GM23248 (cell line): ENCODE measurements at places on chromosomes 1 and 21. TPM values are rescaled to one million over a fixed set of nuclear protein-coding genes. Genes with fewer than 3 reads are reported as not detected.

The SLC30A2 gene
- not detected in 2 replicates for total RNA-seq

The TMPRSS15 gene
- total RNA-seq = not detected in 2 replicates

DNA sequence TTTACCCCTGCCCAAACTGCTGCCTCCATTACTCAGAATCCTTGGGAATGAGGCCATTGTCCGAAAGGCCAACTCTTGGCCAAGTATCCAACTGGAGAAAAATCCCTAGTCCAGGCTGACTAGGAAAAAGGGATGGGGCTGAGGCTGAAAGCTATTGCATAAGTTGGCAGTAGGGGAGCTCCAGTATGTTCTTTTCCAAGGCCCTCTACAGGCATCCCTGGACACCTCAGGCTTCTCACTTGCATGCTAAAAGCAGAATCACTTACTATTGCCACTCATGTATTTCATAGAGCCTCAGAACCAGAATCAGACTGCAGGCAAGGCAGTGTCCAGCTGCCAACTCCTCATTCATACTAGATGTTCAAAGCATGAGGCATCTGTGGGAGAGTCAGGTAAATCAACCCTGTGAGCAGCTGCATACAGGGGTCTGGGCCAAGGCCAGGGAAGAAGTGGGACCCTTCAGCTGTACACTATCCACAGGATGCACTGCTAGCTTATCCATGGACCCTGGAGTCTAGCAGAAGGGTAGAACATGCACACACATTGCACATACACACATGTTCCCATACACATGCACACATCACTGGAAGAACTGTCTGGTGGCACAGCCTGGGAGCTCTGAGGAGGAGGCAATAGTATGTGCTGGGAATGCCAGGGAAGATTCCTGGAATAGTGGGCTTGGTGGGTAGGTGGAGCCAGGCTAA lies 195.3 kb downstream of the C1orf94 start:
- no peak overlapping the region for H3K4me3 ChIP-seq
- no peaks in the 10 kb centered on the region for H3K36me3 ChIP-seq
- no peak overlapping the region for H3K27ac ChIP-seq
- H3K4me1 ChIP-seq = no peaks in the 10 kb centered on the region
- H3K27me3 ChIP-seq = peaks cover 43% of the 10 kb centered on the region

The CYP2J2 gene
- total RNA-seq = not detected in 2 replicates

DNA sequence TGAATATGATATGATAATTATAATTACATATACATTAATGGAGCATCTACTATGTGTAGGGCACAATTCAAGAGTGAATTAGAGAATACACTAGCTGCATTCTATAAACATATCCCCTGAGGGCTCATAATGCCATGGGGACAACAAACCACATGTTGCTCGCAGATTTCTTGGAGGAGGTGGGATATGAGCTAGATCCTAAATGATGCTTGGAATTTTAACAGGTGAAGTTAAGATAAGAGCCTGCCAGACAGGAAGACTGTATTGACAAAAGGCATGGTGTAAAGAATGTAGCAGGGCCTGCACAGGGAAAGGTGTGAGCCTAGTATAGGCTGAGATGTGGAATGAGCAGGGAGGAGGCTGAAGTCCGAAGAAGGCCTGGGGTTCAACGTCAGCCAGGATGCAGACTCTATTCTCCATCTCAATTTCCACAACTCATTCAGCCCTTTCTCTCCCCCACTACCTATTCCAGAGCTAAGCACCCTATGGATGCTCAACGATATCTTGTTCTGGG lies 120.2 kb downstream of the ELAVL4 start:
- no peak overlapping the region for H3K4me3 ChIP-seq
- H3K36me3 ChIP-seq = no peaks in the 10 kb centered on the region
- no peak overlapping the region for H3K27ac ChIP-seq
- no peaks in the 10 kb centered on the region for H3K27me3 ChIP-seq

DNA sequence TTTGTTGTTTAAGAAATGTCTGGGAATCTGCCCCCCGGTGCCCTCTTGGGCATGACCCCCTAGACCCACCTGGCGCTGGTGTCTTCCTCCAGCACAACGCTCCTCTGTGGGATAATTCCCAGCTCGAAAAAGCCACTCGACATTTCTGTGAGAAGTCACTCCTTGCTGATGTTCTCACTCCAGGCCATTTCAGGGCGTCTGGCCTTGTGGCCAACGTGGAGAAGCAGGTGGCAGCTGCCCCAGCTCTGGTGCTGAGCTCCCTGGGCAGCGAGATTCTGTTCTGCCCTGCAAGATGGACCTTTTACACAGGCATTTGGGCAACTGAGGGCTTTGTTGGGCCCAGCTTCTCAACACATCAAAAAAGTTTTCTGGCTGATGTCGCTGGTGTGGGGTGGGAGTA lies 147.7 kb upstream of the WNT4 start:
- H3K27ac ChIP-seq = no peak overlapping the region
- H3K27me3 ChIP-seq = peaks cover 14% of the 10 kb centered on the region; the same call in 1 of the 2 replicates
- H3K4me3 ChIP-seq = no peak overlapping the region

DNA sequence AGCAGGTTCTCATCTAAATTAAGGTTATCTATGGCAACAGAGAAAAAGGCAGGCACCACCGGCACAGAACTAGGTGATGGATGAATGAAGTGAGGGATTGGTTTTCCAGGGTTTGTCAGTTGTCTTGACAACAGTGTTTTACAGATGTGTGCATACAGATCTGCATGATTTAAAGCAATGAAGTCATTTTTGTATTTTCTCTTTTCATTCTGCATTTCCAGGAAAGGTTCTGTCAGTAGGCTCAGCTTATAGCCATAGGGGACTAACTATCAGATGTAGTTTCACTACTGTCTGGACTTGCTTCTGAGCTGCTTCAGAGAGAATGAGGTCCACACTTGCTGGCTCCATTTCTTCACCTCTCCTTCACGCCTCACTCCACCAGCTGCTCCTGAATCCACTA lies 98.2 kb upstream of the LMO4 start:
- H3K4me3 ChIP-seq = no peak overlapping the region
- no peak for DNase-seq
- H3K27me3 ChIP-seq = no peaks in the 10 kb centered on the region
- peaks cover 15% of the 10 kb centered on the region for H3K4me1 ChIP-seq
- H3K36me3 ChIP-seq = no peaks in the 10 kb centered on the region

DNA sequence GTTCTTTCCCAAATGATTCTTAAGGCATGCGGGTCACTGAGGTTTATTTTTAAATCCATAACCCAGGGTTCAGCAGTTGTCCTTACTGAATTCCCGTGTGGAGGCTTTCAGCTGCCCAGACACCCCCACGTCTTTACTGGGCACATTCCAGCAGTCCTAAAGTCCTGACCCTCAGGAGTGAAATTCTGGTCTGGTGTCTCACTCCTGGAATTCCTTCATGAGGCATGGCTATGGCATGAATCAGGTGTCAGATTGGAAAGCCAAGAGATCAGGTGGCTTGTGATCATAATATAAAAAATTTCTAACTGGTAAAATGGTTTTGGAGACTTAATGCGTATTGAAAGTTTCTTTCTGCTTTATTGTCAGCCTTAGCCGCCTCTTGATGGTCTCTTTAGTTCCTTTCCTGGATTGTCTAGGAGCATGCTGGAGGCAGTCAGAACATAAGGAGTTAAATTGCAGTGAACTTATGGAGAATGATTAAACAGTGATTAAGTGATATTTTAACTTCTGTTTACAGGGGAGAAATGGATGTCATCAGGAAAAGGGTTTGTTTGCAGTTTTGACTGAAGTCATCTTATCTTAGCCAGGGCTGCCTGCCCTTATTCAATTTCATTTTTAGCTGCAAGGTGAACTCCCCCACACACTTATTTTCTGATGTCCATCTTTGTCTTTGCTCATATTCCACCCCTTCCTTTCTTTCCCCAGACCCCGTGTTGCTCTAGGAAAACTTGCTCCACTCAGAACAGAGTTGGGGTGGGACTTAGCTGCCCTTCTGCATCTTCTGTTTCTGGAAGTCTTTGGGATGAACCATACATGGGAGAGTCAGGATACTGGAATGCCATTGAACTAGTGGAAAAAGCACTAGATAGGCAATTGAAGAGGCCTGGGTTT lies 25.7 kb upstream of the MACF1 start:
- H3K27me3 ChIP-seq = no peaks in the 10 kb centered on the region
- DNase-seq = peak; percentile 66
- H3K4me3 ChIP-seq = peak overlapping the region; percentile 21
- H3K4me1 ChIP-seq = peaks cover 37% of the 10 kb centered on the region
- H3K36me3 ChIP-seq = no peaks in the 10 kb centered on the region

The LRRC71 gene
- total RNA-seq = 0.32 TPM in 1 of 2 replicates, not detected in the other

GRCh38 chr1:31723828-31724359 lies 20.1 kb upstream of the COL16A1 start:
- H3K27ac ChIP-seq = no peak overlapping the region
- DNase-seq = peak; percentile 88
- H3K4me1 ChIP-seq = peaks cover 7% of the 10 kb centered on the region
- no peak overlapping the region for H3K4me3 ChIP-seq
- H3K36me3 ChIP-seq = no peaks in the 10 kb centered on the region
- no peaks in the 10 kb centered on the region for H3K27me3 ChIP-seq

The HAO2 gene
- not detected in 2 replicates for total RNA-seq

The MYBPH gene
- total RNA-seq = 0.11 and 1.4 TPM in 2 replicates

GRCh38 chr1:37730376-37730775 lies 34.5 kb downstream of the EPHA10 start:
- no peaks in the 10 kb centered on the region for H3K36me3 ChIP-seq
- no peaks in the 10 kb centered on the region for H3K4me1 ChIP-seq
- H3K27me3 ChIP-seq = peaks cover 51% of the 10 kb centered on the region
- no peak for DNase-seq
- H3K4me3 ChIP-seq = no peak overlapping the region

DNA sequence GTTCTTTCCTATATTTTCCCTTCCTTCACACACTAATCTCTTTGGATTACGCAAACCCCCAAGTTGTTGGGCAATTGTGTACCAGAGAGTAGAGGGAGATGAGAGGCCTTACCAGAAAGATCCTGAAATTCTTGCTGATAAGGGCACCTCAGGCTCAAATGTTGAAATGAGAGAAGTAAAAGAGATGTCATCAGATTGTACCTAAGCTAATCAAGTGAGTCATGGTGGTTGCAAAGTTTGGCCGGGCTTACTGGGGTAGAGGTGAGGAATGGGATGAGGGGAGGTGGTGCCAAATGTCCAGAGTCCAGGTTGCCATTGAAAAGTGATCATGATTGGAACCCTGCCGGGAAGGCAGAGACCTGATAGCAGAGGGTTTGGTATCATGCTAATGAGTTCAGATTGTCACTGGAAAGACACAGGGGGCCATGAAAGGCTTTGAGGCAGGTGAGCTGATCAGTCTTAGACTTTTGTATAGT lies 43.1 kb downstream of the OPTC start:
- DNase-seq = peak; percentile 64
- no peak overlapping the region for H3K4me3 ChIP-seq
- no peaks in the 10 kb centered on the region for H3K36me3 ChIP-seq
- no peaks in the 10 kb centered on the region for H3K27me3 ChIP-seq

The TMOD4 gene
- not detected in 2 replicates for total RNA-seq

- H3K4me1 ChIP-seq = peaks cover 46% of the 10 kb centered on the region
- H3K27me3 ChIP-seq = no peaks in the 10 kb centered on the region
- H3K27ac ChIP-seq = no peak overlapping the region
- no peak for DNase-seq
- no peaks in the 10 kb centered on the region for H3K36me3 ChIP-seq
- no peak overlapping the region for H3K4me3 ChIP-seq
These were observed 9.5 kb upstream of the BCAR3 start for GRCh38 chr1:93690921-93691789.

The FGR gene
- total RNA-seq = not detected in 2 replicates

The HES3 gene
- total RNA-seq = not detected in 2 replicates

- H3K36me3 ChIP-seq = no peaks in the 10 kb centered on the region
- H3K27me3 ChIP-seq = no peaks in the 10 kb centered on the region
- H3K4me1 ChIP-seq = peaks cover 3% of the 10 kb centered on the region; the same call in 1 of the 2 replicates
- H3K27ac ChIP-seq = no peak overlapping the region
These were observed 120.2 kb downstream of the TLR5 start for GRCh38 chr1:223022641-223023473.

DNA sequence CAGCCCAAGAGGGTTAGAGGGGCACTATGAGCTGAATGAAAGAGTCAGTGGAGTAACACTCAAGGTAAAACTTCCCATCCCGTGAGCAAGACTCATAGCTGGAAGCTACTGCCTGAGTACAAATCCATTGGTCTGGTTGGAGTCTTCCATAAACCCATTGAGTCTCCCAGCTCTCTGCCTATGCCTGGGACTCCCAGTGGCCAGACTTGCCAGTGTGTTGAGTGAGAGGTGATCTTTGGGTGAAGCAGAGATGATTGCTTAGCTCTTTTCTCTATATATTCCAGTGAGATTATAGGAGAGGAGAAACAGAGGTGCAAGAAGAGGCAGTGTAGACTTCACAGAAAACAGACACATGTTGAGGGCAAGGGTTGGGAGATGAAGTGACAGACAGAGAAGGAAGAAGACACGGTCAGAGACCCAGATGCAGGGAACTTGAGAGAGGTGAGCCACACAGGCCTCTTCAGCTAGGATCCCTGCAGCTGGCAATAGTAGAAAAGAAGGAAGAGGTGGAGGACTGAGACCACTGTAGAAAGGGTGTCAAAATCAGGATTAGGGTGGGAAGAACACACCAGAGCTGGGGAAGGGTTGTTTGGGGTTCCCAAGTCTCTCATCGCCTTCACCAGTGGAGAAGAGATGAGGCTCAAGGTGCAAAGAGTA lies 3.7 kb downstream of the FOXD2 start:
- no peak overlapping the region for H3K27ac ChIP-seq
- no peaks in the 10 kb centered on the region for H3K36me3 ChIP-seq
- no peak overlapping the region for H3K4me3 ChIP-seq

- no peak overlapping the region for H3K27ac ChIP-seq
- peaks cover 9% of the 10 kb centered on the region for H3K4me1 ChIP-seq
- H3K36me3 ChIP-seq = no peaks in the 10 kb centered on the region
- no peaks in the 10 kb centered on the region for H3K27me3 ChIP-seq
These were observed 67.4 kb downstream of the SLC16A1 start for GRCh38 chr1:112888630-112889029.

DNA sequence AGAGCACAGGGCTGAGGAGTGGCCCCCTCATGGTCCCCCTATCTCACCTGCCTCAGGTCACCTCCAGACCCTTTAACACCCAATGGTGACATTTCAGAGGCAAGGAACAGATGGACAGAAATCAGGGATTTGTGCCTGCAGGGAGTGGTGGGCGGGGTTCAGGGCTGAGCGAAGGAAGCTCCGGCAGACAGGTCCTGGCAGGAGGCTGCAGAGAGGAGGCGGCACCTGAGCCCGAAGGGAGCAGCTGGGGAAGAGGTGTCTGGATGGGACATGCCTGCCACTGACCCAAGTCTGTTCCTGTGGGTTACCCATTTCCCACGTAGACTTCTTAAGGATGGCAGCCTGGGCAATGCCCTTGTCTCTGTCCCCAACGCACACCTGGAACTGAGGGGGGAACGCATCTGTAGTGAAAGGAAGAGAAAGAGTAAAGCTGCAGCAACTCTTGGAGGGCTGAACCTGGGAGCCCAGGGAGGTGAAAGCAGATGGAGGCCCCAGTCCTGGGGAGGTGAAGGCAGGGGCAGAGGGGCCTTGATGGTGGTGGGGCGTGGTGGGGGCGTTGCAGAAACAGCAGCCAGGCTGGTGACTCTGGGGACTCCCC lies 61.6 kb upstream of the ADARB1 start:
- peak overlapping the region; percentile 72 for H3K27ac ChIP-seq
- H3K36me3 ChIP-seq = no peaks in the 10 kb centered on the region
- H3K4me1 ChIP-seq = peaks cover 23% of the 10 kb centered on the region
- DNase-seq = no peak
- H3K4me3 ChIP-seq = peak overlapping the region; percentile 40; the same call in 1 of the 2 replicates
